NCI-H345 (cell line): ENCODE measurements at places on chromosomes 6 and 20.

DNA sequence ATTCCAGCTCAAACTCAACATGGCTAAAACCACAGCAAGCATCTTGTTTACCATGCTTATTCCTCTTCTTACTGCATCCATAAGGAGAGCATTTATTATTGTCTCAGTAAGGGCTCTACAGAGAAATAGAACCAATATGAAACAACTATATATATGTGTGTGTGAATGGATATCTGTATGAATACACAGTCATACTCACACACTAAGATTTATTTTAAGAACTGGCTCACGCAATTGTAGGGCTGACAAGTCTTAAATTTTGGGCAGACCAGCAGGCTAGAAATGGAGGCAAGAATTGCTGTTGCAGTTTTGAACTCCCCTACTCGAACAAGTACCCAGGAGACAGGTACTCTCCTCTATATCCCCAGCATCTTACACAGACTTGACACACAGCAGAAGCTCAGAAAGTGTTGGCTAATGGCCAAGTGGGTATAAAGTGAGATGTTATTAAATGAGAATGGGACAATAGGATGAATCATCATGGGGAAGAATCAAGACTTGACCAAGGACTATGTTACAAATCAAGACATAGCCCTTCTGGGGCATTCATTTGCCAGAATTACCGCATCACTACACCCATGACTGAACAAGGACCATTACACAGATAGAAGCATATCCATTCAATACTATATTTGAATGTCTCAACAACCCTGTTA is 13.0 kb downstream of the ZHX3 start:
- DNase-seq: no peak

DNA sequence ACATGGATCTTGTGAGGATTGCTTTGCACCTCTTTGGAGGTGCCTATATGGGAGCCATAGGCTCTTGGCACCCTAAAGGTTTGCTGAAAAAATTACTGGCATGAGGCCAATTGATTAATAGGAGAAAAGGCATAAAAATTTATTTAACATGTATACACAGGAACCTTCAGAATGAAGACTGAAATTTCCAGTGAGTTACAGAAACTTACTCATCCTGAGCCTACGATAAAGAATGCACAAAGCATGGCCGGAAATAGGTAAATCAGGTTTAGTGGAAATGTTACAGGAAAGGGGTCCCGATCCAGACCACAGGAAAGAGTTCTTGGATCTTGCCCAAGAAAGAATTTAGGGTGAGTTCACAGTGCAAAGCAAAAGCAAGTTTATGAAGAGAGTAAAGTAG is 625.3 kb downstream of the MMUT start:
- no peak for DNase-seq

- DNase-seq: no peak
These were observed 20.0 kb downstream of the SAMD3 start for GRCh38 chr6:130202782-130203181.

DNA sequence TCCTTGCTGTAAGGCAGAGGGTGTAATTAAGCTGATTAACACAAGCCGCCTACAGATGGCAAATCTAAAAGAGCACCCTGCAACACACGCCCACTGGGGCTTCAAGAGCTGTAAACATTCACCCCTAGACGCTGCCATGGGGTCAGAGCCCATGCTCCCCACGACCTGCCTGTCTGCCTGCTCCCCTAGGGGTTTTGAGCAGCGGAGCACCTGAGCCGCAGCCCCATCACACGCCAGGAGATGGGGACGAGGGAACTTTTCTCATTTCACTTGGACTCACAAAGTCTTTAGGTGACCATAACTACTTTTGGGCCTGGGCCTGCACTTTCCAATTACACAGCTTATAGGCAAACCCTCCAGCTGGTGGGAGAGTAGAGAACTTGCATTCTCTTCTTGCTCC is 99.0 kb upstream of the SOX4 start:
- DNase-seq: no peak
